ENCODE measurements at places on chromosomes 4 and X.

DNA sequence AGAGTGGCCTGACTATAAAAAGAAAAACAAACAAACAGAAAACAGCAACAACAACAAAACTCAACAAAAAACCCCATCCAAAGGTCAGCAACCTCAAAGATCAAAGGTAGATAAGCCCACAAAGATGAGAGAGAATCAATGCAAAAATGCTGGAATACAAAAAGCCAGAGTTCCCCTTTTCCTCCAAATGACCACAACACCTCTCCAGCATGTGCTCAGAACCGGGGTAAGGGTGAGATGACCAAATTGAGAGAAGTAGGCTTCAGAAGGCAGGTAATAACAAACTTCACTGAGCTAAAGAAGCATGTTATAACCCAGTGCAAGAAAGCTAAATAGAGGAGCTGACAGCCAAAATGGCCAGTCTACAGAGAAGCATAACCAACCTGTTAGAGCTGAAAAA, 43.5 kb upstream of the ANTXR2 start:
- no peak for DNase-seq

DNA sequence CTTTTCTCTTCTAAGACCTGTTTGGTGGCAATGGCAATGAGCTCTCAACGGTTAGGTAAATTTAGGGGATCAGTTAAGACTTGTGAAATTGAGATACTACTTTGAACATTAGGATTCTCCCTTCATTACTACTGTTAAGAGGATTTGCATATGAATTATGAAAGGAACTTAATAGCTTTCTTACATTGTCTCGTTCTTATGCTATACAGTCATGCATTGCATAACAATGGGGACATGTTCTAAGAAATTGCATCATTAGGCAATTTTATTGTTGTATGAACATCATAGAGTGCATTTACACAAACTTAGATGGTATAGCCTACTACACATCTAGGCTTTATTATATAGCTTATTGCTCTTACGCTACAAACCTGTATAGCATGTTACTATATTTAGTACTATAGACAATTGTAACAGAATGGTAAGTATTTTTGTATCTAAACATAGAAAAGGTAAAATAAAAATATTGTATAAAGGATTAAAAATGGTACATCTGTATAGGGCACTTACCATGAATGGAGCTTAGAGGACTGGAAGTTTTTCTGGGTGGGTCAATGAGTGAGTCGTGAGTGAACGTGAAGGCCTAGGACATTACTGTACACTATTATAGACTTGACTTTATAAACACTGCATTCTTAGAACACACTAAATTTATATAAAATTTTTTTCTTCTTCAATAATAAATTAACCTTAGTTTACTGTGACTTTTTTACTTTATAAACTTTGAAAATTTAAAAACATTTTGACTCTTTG, 62.5 kb downstream of the PAQR3 start:
- DNase-seq = no peak

- DNase-seq = no peak
Measured at GRCh38 chr4:167233685-167234315, 494 bp downstream of the SPOCK3 start.

DNA sequence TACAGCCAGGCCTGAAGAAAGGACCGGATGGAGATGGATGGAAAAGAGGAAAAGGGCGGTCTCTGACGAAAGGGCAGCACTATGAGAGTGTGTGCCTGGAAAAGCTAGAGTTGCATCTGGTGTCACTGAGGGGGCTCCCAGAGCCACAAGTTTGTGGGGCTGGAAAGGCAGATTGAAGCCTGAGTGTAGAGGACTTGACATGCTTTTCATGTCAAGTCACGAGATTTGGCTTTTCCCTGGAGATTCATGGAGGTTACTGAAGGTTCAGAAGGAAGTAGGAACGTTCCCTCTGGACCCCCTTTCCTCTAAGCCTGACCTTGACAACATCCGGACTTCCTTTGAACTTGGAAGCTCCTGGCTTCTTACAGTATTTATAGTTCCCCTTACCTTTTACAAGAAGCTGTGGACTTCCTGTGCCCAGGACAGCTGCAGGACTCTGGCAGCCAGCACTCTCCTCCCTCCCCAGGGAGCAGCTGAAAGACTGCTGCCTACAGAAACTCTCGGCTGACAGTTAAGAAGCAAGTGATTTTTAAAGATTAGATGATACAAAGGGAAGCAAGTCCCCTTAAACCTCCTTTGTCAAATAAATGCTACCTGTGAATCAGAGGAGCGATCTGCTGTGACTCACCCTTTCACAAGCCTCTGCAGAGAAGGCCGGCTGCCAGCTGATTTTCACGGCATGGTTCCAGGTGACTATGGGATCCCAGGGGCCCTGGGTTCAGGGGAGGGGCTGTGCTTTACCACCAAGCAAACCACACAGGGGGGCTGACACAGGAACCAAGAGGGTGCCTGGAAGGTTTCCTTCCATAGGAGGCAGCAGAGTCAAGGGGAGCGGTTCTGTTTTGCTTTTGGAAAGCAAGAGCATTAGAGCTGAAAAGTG, 72.9 kb upstream of the STIM2 start:
- peak; percentile 50 for DNase-seq

DNA sequence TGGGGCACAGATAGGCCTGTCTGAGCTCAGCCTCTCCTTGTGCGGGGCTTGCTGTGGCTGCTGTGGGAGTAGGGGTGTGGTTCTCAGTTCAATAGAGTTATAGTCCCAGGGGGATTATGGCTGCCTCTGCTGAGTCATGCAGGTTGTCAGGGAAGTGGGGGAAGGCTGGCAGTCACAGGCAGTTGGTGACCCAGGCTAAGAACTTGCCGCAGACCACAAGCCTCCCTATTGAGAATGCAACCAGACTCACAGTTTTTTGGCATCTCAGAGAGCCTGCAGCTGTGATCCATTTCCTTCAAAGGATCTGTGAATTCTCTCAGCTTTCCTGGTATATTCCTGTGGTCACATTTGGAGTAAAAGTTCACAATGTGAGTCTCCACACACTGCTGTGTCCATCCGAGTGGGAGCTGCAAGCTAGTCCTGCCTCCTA, 364.9 kb downstream of the ZNF674 start:
- peak; percentile 86 for DNase-seq
